Kidney tubule cell (primary cell): ENCODE measurements at places on chromosomes 1 and 21.

DNA sequence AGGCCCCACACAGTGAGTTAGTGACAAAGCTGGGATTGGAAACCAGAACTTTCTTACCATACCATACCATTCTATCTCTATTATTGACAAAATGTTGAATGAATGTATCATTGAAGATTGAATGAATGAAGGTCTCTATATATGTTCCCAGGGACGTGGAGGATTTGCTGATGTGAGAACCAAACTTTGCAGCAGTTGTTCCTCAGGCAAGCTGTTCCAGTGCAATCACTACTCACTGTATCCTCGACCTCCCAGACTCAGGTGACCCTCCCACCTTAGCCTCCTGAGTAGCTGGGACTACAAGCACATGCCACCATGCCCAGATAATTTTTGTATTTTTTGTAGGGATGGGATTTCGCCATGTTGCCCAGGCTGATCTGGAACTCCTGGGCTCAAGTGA is 11.6 kb upstream of the LIN28A start:
- no peak for DNase-seq

DNA sequence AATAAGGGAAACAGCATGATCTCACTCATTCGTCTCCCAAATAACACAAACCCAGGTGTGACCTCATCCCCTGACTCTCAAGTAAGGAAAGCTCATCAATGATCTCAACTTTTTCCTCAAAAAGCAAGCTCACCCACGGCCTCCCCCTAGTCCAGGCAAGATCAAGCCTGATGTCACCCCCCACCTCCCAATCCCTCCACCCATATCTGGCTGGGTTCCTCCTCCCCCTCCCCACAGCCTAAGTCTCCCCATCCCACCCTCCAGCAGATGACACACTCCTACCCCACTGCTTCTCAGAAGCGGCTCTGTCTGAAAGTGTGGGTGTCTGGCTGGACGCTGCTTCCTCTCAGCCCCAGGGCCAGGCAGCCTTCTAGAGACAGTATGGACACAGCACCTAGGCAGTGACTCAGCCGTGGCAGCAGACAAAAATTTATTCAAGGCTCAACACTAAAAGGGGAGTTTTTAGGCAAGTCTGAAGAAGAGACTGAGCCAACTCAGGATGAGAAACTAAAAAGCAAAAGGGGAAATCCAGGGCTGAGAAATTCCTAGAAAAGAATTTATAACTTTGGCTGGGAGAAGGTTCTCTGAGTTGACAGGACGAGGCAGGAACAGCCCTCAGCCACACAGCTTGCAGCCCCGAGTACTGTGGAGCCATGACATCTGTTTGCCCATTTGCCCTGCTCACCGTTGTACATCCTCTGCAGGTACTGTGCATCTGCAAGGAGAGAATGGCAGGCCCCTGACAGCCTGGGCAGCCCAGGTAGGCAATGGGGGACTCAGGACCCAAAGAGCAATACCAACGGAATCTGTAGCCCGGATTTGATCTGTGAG is 81.6 kb upstream of the LRRC8D start:
- DNase-seq = peak; percentile 81

- DNase-seq = no peak
These were observed 1.4 kb upstream of the USP1 start for GRCh38 chr1:62435231-62436038.

DNA sequence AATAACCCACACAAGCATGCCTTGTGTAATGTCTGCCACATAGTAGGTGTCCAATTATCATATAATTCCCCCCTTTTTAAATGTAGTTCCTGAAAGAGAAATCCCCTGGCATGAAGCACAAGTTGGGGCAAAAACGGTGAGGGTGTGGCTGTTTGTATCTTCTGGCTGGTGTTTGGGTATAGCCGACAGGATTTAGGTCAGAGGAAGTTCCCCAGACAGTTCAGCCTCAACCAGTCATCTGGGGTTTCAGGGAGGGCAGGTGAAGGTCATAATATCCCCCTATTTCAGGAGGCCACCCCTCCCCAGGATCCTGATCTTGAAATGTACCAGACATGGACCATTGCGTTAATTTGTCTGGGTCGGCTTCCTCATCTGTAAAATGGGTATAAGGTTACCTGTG is 29.1 kb upstream of the JUN start:
- DNase-seq = no peak

DNA sequence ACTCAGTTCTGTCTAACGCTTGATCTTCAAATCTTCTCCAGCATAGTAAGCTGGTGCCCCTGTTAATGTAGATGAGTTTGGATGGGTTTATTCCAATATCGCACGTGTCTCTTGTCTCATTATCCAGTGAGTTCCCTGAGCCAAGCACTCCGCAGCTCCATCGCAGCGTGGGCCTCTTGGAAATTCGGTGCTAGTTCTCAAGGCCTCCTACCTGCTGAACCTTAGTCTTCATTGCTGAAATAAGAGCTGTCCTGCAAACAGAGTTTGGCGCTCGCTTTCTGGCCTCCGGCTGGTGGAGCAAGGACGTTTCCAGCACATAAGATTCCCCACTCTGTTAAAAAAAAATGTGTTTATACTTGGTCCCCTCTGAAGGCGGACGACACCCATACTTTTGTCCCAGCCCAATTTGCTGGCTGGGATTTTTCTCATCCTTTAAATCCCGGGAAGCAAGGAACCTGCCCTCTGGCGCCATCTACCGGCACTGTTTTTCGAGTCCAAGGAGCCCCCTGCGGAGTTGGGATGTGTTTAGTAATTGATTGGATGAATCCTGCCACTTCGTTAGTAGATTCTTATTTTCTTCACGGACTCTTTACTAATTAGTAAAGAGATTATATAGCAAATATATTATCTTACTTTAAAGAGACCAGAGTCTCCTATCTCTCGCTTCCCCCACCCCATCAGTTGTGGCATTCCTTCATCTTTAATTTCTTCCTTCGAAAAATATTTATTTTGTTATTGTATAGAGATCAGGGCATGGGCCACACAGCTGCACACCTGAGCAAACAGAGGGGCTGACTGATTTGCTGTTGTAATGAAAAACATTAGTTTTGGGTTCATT is 14.7 kb downstream of the JUN start:
- DNase-seq = peak; percentile 61

DNA sequence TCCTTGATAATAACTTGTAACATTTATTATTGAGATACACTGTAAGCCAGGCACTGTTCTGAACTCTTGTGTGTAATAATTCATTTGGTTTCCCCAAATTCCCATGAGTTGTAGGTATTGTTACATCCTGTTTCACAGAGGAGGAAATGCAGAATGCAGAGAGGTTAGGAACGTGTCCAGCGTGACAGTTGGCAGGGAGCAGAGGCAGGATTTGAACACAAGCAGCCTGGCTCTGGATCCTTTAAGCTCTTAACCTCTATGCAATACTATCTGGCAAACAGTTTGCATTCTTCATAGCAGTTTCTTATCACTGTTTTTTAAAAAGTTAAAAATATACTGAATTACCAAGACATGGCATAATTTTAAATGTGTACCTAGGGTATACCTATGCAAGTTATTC is 30.5 kb downstream of the EEIG2 start:
- DNase-seq = no peak

DNA sequence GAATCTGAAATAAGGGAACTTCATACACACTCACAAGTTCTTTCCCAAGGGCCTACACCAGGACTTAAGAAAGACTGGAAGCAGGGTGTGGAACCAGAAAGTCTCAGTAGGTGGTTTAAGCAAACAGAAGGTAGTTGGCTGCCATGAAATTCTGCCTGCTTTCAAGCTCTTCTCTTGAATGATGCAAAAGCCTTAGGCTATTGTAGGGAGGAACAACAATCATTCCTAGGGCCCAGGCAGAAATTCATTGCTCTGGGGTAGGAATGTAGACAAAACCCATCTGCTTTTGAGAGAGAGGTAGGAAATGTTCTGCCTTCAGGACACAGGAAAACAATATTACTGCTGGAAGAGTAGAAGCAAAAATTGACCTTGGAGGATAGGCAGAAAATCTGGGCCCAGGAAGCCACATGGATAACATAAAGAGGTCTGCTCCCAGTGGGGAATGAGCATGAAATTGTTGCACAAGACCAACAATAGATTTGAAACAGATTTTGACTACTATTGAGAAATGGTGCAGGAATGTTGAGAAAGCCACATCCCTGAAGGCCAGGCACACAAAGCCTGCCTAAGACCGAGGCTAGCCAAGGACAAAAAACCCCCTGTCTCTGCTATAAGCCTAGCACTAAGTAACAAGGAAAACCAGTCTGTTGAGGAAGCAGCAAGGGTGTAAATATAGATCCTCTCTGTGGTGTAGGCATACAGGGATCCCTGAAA is 22.7 kb upstream of the SFT2D2 start:
- peak; percentile 9 for DNase-seq

GRCh38 chr1:88768816-88769215 is 84.7 kb downstream of the PKN2 start:
- peak; percentile 70 for DNase-seq

DNA sequence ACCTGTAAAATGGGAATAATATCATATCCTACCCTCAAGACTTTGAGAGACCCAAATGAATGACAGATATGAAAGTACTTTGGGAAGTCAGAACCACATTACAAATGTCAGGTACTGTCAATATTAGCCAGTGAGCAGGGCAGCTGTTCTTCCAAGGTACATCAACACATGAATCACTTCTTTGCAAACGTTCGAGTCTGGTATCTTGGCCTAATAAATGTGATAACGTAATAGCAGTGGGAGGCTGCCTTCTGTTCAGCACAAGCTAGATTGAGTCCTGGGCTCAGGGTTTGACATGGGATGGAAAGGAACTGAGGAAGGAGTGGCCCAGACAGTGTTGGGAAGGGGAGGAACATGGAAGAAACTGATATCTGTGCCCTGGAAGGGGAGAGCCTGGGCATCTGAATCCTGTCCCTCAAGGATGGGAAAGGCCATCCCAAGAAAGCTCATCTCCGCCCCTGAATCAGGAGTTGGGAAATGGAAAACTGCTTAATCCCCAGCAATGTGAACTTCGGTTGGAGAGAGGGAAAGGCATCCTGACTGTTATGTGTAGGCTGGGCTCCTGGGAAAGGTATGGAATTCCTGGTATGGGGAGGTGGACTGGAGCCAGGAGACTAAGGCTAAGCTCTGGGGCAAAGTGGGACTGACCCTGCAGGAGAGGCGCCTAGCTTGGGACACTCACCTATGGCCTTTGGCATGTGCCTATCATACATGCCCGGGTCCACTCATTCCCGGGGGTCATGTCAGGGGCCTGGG is 14.3 kb downstream of the KCNC4 start:
- DNase-seq = no peak

DNA sequence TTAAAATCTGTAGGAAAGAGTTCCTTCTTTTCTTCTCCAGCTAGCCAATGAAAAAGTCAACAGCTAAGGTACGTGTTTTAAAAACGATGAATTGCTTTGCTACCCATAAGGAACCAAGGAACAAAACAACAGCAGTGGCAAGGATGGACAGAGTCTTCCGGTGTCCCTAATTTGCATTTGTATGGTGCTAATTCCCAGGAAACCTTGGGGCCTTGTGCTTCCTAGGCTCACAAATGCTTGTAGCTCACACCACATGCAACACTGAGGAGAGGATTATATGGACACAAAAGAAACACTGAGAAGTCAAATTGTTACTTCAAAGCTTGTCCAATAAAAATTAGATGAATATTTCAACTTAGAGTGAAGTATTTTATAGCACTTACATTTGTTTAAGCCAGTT is 1.8 kb upstream of the PGBD5 start:
- DNase-seq = no peak

DNA sequence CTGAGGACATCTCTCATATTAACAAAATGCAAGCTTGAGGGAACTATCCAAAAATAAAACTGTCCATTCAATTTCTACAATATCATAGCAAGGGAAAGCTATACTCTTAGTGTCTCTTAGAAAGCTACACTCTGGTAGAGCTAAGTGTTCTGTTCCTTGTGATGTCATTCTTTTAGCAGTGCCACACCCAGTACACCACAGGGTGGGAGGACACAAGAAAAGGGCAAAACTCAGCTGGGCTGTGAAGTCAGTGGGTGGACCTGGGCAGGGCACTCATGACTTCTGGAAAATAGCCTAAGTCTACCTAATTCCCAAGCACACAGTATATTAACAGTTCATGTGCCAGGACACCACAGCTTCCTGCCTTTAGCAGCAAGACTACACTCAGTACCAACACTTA is 42.2 kb upstream of the TNFSF4 start:
- no peak for DNase-seq

DNA sequence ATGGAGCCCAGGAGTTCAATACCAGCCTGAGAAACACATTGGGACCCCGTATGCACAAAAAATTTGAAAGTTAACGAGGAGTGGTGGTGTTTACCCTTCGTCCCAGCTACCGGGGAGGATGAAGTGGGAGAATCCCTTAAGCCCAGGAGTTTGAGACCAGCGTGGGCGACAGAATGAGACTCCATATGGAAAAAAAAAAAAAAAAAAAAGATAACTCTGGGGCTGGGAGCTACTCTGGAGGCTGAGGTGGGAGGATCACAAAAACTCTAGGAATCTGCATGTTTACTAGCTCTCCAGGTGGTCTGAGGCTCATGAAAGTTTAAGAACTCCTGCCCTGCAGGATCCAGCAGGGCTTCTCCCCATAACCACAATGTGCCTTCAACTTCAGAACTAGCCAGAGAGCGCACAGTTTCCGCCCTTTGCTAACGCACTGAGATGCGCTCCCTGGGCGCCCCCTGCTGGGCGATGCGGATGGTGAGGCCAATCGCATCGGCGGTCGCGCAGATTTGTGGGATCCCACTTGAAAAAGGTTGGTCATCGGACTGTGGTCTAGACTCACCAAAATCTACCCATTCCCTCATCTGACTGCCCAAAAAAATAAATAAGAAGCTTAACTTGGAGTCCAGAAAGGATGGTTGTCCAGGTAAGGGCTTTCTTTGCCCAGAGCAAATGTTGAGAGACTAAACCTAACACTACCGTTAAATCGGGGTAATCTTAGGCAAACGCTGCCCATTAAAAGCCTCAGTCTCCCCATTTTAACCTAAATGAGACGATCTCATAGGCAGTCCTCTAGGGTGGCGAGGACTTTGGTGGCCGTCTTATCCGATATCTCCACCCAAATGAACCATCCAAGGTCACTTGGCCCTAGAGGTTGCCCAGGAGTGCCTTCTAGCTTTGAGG is 8.8 kb downstream of the ZNF683 start:
- DNase-seq = peak; percentile 70

GRCh38 chr1:6634371-6635052 is 9.8 kb downstream of the THAP3 start:
- peak; percentile 33 for DNase-seq

DNA sequence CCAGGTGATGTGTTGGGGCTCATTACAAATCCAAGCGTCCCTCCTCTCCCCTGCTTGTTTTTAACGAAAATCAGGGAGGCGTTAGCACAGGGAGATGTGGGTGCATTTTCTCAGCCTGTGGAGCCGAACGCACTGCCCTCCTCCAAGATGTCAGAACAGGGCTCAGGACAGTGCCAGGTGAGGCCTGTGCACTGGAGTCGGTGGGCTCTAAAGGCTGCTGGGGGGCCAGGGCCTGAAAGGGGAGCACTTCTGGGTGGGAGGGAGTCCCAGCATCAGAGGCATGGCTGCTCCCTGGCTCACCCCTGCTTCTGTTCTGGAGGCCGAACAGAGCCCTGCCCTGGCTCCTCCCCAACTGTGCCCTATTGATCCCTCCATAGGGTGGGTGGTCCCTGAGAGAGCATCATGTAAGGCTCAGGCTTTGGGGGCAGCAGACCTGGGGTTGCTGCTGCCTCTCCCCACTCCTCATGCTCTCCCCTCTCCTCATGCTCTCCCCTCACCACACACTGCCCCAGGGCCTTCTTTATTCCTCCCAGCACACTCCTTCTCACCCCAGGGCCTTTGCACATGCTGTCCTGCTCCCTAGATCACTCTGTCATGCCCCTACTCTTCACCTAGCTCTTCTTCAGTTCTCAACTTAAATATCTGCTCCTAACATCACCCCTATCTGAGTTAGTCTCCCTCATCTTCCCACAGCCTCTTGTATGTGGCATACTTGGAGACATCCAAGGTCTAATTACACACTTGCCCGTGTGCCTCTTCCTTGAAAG is 725.2 kb downstream of the PTPRU start:
- DNase-seq = no peak

- no peak for DNase-seq
These were observed 182.7 kb downstream of the AJAP1 start for GRCh38 chr1:4837031-4837600.
